Renal cortex interstitium (tissue), 15 donors: ENCODE measurements at places on chromosomes 3 and 15. TPM values are rescaled to one million over a fixed set of nuclear protein-coding genes. Genes with fewer than 3 reads are reported as not detected.

DNA sequence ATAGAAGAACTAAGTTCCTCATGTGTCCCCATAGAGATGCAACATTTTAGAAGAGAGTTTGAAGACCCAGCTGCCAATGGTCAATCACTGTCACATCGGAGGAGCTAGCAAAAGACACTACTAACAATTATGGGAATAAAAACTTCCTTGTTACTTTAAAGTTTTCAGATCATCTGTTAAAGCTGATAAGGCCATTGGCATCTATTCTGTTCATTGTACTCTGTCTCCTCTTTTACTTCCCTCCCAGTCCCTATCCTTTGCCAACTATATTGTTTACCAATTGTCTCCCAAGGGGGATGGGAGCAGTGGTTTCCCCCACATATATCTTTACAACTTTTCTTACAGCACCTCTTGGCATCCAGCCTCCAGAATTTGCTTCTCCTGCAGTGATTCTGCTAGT, 81.0 kb downstream of the FAM174B start:
- DNase-seq: no peak

GRCh38 chr3:160226026-160226907, 1.0 kb downstream of the C3orf80 start:
- no peak for DNase-seq

DNA sequence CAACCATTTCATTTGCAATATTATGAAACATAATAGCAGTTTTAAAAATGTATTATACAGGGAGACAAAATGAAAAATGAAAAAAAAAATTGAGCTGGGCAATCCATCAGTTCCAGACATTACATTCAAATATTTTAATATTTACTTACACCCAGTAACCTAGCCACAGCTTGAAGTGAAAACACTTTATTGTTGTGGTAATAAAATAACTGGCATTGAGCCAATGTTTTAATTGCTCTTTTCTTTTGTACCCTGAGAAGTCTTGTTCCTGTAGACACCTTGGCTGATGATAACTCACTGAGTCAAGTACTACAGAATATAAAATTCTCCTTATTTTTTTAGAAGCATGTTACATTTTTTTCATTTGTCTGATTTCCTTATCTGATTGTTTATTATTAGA, 180.6 kb downstream of the ROBO1 start:
- no peak for DNase-seq

GRCh38 chr3:18546632-18547031, 121.5 kb upstream of the SATB1 start:
- DNase-seq: no peak

- no peak for DNase-seq
These were observed 12.7 kb downstream of the TKT start for GRCh38 chr3:53243165-53243564.

DNA sequence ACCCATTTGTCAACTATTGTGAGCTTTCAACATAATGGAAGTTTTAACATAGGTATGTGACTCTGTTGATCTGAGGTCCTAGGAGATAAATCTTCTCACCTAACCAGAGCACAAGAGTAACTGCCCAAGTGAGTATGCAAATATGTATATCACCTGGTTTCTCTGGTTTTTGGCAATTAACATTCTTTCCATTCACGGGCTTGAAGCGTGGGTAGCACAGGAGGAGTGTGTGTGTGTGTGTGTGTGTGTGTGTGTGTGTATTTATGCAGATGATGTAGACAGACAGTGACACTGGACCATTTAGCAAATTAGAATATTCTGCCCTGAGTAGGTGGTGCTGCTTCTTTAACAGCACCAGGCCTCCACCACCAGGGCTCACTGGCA, 15.0 kb downstream of the EPHB1 start:
- DNase-seq: no peak

Gene CX3CR1
- polyA plus RNA-seq: 5.3 TPM
